D341Med (cell line): ENCODE measurements at places on chromosomes 12 and 14.

- DNase-seq: no peak
Observed at GRCh38 chr14:45070215-45070614, 13.7 kb upstream of the PRPF39 start.

GRCh38 chr12:128951448-128951847 lies 98.2 kb downstream of the GLT1D1 start:
- DNase-seq: no peak

DNA sequence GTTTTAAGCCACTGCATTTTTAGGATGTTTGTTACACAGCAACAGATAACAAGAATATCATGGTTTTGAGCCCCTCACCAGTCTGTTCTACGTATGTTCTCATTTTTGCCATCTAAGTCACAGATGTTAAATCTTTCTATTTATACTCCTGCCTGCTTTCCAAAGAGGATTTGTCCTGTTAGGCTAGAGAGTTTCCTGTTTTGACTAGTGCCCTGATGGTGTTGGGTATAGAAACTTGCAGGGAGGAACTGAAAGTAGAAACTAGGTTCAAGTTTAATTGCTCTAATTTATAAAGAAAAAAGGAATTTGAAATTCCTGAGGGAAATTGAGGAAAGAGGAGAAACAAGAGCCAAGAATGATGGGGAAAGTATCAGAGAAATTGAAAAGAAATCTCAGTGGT lies 74.4 kb upstream of the COCH start:
- DNase-seq: no peak

- no peak for DNase-seq
Observed at GRCh38 chr12:113907446-113908180, 58.5 kb downstream of the RBM19 start.

DNA sequence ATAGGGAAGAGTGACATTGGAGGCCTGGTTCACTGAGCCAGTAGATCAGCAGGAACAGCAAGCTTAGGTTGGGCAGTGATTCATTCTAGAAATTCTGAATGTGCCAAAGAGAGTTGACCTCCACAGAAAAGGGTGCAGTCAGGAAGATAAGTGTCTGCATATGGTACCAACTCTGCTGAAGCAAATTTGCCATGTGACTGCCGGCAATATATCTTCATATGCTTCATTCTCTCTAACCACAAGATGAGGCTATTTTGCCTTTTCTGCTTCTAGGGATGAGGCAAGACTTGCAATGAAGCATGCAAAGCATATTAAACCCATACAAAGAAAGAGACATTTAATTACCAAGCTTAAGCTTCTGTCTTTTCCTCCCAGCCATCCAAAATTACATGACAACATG lies 13.6 kb downstream of the CCDC198 start:
- no peak for DNase-seq
